Activated naive CD4-positive, alpha-beta T cell treated with anti-CD3 and anti-CD28 coated beads for 36 hours (primary cell): ENCODE measurements at places on chromosomes 16 and 17. TPM values are rescaled to one million over a fixed set of nuclear protein-coding genes. Genes with fewer than 3 reads are reported as not detected.
A peak's percentile ranks its signal among the peaks of the same experiment; 100 is the strongest.

- no peak for DNase-seq
Observed at GRCh38 chr16:8916541-8917225, 34.5 kb downstream of the LITAFD start.

The C16orf86 gene
- total RNA-seq = 3.6 TPM

GRCh38 chr16:25747160-25747758 is 55.5 kb downstream of the HS3ST4 start:
- DNase-seq = peak; percentile 38

DNA sequence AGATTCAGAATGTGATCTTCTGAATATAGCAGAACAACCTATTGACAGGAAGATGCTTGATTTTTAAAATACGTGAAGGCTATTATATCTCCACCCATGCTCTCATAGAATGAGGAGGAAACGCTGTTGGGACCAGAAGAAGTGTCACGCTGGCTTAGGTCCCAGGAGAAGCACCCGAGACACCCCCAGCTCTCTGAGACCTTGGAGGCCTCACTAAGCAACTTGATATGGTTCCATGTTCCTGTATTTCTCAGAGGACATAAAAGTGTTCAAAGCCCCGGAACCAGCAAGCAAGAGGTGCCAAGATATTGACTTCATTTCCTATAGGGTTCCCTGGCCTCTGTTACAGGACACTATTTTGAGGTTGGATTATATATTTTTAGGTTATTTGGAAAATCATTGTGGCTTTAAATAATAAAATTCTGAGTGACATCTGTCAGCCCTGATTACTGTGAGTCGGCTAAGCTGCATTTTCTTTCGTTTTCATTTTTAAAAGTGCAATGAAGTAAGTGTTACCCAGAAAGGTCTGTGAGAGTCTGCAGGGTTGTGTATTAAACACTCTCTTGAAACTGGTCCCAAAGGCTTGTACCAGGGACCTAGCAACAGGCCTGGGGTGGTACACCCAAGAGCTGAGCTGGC is 400.0 kb downstream of the SOX9 start:
- DNase-seq = no peak
